ENCODE measurements at places on chromosomes 3 and 15.

- no peak for DNase-seq
Observed at GRCh38 chr15:89500397-89501270, 4.3 kb upstream of the RHCG start.

GRCh38 chr15:87743562-87743961 is 513.0 kb downstream of the NTRK3 start:
- no peak for DNase-seq

DNA sequence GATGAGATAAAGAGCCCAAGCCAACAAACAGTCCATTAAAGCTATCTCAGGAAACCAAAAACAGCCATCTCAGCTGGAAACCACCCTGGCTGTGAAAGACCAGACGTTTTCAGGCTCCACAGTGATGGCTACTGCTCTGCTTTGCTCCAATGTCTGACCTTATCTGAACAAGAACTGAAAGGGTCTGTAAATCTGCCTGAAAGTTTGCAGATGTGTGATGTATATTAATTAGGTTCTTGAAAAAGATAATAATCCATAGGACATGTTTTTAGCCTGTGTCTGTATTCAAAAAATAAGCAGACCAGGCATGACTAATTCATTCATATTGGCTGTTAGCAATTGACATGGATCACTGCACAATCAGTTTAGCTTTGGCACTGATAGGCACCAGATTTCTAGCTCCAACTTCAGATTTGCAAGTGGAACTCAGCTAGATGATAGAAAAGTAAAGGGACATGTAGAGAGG is 611.4 kb upstream of the NAALADL2 start:
- DNase-seq: no peak

- no peak for DNase-seq
Observed at GRCh38 chr15:90022345-90022744, 21.2 kb downstream of the ZNF710 start.

GRCh38 chr3:132637590-132637989 is 22.0 kb downstream of the ACAD11 start:
- DNase-seq: no peak

- DNase-seq: no peak
Observed at GRCh38 chr3:64608741-64609140, 79.1 kb downstream of the ADAMTS9 start.

GRCh38 chr15:57323299-57323805 is 53.0 kb upstream of the CGNL1 start:
- DNase-seq: no peak

DNA sequence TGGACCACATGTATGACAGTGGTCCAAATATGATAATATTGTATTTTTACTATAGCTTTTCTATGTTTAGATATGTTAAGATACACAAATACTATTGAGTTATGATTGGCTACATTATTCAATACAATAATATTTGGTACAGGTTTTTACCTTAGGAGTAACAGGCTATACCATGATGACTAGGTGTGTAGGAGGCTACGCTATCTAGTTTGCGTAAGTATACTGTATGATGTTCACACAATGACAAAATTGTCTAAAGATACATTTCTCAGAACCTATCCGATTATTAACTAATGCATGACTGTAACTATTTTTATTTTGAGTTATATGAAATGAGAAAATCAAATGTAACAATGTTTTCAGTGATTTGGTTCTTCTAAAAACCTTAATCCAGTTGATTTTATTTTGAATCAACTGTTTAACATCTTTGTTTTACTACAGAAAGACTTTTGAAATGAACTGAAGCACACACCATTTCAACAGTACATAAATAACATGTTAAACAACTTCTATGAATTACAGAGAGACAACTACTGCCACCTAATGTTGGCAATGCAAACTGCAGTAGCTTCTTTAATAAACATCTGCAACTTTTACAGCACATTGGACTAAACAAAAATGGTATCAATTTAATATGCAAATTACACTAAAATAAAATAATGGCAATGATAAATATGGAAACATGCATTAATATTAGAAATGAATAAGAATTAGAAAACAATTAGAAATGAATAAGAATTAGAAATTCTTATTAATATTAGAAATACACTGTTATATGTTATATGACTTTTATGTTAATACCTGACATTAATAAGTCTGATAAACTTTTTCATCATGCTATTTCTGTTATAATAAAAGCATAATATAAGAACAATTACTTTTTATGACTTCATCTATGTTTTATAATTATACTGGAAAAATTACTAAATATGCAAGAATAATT is 255.7 kb downstream of the MBNL1 start:
- DNase-seq: peak; percentile 1

- no peak for DNase-seq
Observed at GRCh38 chr3:51381333-51381705, 3.8 kb upstream of the MANF start.

- DNase-seq: no peak
Observed at GRCh38 chr3:163056874-163057497, 1560.4 kb downstream of the OTOL1 start.

GRCh38 chr15:31346367-31347066 is 19.9 kb downstream of the KLF13 start:
- DNase-seq: no peak

- DNase-seq: no peak
Observed at GRCh38 chr3:78015856-78016255, 976.0 kb downstream of the ROBO2 start.

DNA sequence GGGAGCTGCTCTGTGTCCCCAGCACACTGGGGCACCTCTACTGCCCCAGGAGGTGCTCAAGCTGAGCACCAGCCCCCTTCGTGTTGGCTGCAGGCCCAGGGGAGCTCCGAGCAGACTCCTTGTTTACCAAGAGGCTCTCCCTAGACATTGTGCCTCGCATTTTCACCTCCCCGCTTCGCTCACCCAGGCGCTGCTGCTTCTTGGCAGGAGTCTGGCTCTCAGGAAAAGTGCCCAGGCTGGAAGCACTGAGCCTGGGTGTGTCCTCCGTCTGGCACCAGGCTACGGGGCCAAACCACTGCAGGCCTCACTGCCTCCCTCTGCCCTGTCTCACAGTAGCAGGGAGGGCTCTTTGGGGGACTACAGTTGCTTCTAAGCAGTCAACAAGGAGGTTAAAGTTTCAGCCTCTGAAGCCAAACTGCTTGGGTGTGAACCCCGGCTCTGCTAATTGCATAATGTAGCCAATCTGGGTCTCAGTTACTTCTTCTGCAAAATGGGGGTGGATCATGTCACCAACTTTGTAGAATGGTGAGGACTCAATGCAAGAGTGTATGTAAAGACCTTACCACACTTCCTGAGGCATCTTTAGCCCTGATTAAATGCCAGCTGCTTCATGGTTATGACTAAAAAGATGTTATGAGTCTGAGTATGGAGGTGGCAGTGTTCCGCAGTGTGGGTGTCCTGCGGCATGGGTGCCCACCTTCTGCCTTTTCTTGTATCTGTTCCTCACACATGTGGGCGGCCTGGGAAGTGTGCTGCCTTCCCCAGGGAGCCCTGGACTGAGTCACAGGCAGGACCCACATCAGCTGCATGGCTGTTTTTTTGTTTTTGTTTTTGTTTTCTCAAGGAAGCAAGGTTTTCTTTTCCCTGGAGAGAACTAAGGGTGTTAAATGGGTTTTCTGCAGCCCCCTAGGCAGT is 88.9 kb downstream of the CLSTN2 start:
- DNase-seq: no peak

GRCh38 chr3:88005066-88005465 is 53.7 kb downstream of the CGGBP1 start:
- no peak for DNase-seq

- no peak for DNase-seq
Observed at GRCh38 chr3:187403768-187404288, 35.6 kb downstream of the RTP4 start.

DNA sequence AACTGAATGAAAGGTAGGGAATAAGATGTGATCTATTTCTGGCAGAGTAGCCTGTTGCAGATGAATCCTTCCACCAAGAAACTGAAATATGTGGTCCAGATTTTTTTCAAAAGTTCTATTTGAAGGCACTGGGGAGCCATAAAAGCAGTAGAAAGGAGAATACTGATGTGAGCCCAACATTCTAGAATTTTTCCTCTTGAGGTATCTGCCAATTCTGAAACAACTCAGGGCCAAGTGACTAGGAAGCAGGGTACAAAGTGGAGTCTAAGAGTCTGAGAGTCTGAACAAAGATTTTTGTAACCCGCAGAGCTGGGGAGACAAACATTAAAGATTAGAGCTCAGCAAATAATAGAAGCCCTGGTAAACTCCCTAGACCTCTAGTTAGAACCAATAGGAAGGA is 58.3 kb upstream of the SLCO3A1 start:
- DNase-seq: no peak

DNA sequence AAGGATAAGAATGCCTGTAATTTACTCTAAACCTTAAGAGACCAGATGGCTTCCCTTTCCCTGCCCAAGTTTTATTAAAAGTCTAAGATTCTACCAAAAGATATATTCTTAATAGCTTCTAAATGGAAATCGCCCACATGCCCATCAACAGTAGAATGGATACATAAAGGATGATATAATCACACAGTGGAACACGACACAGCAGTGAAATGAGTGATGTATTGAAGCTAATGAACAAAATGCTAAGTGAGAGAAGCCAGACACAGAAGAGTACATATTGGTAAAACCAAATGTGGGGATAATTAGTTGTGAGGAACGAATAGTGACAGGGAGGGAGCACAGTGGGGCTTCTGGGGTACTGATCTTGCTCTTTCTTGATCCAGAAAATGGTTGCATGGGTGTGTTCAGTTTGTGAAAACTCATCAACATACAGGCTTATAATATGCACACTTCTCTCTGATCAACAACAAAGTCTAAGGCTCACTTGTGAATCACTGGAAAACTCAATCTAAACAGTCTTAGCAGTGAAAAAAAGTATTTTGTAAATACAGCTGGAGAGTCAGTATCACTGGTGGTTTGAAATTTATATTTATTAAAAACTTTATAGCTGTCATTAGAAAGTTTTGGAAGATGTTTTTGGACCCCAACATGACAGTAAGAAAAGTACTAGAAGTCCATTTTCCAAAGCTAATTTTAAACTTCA is 170.7 kb upstream of the FAM3D start:
- DNase-seq: no peak

- no peak for DNase-seq
Observed at GRCh38 chr3:128064962-128065361, 12.7 kb downstream of the SEC61A1 start.

DNA sequence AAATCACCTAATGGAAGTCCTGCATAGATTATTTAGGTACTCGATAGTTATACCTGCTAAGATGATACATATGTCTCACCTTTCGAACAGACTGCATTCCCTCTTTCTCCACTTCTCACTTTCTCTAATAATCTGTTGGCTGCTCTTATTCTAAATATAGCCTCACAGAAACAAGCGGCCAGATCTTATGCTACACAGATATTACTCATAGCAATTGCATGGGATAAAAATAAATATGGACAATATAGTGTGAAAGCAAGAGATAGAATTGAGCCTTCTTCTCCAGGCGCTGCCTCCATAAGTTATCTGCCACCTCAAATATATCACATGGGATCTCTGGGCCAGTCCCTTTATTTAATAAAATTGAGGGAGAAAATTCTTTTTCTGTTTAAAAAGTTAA is 29.5 kb upstream of the TGFBR2 start:
- no peak for DNase-seq

GRCh38 chr3:10280571-10280970 is 12.2 kb downstream of the GHRL start:
- no peak for DNase-seq

DNA sequence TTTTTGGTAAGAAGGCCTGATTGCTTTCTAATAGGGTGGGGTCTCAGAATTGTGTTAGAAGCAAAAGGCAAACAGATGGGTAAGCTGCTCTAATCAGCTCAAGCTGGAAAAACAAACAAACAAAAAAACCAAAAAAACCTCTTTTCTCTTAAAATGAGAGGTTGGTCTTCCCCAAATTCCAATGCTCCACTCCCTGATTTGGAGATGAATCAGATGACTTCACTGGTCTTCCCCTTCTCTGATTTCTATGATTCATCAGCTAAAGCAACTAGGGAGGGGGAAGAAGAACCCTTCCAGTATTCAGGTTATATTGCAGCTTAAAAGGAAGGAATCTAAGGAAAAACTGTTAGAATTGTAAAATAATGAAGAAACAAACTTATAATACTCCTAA is 9.6 kb upstream of the ANXA2 start:
- DNase-seq: no peak

DNA sequence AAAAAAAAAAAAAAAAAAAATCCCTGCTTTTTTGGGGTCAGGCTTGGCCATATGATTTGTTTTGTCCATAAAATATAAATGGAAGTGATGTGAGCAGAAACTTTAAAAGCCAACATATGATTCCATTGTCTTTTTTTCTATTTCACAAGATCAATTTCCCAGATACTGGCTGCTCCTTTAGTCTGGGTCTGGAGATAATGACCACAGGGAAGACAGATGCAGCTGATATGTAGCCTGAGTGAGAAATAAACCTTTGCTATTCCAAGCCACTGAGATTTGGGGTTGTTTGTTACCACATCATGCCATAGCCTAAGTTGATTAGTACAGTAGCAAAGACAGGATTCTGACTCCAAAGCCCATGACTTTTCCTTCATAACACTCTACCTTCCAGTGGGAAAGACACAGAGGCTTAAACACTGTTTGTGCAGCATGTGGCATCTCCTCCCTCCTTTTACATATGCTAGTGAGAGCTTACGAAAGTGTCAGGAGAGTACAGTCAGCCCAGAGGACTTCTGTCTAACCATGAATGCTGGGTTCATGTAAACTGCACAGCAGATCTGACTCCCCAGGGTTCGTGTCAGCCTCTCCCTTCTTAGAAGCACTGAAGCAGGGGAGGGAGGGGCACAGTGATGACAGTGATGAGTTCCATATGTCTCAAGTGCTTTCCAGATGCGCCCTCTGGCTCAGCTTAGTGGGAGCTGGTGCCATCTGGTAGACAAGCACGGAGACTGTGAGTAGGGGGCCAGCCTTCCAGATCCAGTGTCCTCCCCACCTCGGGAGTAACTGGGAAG is 36.7 kb upstream of the SLC7A14 start:
- peak; percentile 67 for DNase-seq

- no peak for DNase-seq
Observed at GRCh38 chr15:61175024-61175423, 54.1 kb downstream of the RORA start.

DNA sequence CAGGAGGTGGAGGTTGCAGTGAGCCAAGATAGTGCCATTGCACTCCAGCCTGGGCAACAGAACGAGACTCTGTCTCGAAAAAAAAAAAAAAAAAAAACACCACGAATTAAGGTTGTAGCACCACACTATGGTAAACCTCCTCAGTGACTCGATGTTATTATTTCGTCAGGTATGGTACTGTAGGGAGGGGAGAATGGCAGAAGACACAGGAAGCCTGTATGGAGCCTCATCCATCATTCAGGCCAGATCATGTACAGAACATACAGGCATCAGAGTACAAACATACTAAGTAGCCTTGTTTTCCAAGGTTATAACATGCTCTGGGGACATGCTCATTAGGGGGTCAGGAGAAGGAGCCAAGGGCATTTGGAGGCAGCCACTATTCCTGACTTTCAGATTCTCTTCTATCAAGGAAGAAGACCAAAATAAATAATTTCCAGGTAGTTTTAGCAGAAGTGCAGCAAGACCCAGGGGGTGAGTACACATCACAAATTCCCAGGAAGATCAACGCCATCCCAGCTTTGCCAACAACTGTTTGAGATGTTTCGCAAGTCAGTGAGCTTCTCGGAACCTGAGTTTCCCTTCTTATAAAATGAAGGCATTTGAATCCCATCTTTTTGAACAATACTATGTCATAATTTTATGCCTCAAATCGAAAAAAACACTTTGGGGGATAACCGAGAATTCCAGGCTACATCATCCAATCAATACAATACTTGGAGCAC is 79.8 kb downstream of the FOXP1 start:
- no peak for DNase-seq

GRCh38 chr3:58361866-58362265 is 29.2 kb downstream of the PXK start:
- no peak for DNase-seq
